DND-41 (cell line): ENCODE measurements at places on chromosomes 1 and 21.
A peak's percentile ranks its signal among the peaks of the same experiment; 100 is the strongest.

DNA sequence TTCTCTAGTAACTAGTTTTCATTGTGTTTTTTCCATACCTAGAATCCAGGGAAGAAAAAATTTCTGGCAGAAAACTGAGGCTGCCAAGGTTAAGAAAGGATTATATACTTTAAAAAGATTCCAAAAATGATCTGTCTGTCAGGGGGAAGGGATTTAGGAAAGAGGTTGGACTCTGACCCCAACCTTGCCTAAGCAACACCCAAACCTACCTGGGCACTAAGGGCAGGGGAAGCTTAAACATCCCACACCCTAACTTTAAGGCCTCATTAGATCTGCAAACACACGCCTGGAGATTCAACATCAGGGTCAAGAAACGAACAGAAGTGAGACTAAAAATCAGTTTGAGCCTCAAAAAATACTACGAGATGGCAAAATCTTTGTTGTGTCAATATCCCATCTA, 19.4 kb downstream of the KDM5B start:
- DNase-seq: no peak

GRCh38 chr21:34042735-34043134, 30.6 kb upstream of the MRPS6 start:
- no peak for DNase-seq

- DNase-seq: peak; percentile 61
Observed at GRCh38 chr1:7646981-7647901, 123.9 kb upstream of the VAMP3 start.

DNA sequence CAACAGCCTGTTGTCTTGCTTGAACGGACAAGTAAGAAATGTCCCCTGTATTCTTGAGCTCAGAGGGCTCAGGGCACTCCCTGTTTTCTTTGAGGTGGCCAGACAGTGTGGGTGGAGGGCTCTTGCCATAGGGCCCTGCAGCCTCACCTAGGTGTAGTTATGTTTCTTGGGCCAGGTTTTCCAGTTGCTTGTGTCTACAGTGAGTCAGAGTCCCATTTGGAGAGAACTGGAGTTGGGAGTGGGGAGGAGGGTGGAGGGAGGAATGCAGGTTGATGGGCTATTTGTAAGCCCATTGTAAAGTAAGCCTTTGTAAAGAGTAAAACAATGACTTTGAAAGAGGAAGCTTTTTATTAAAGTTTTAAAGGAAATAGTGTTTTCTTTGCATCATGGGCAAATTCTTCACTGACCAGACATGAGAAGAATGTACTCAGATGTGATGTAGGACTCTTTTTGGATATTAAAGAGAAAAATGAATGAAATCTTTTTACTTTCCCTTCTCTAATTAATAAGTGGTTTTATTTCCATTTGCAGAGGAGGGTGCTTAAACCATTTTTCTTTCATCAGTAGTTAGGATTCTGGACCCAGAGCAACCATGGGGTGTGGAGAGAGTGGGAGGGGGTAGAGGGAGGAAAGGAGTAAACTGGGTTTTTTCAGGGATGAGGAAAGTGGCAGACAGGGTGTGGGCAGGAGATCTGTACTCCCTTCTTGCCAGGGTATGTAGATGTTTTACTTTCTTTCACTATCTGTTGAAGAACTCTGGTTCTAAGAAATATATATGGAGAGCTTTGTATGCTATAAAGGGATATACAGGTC, 45.1 kb upstream of the MACF1 start:
- no peak for DNase-seq

- DNase-seq: no peak
Observed at GRCh38 chr1:6095511-6096242, 50.0 kb downstream of the KCNAB2 start.

DNA sequence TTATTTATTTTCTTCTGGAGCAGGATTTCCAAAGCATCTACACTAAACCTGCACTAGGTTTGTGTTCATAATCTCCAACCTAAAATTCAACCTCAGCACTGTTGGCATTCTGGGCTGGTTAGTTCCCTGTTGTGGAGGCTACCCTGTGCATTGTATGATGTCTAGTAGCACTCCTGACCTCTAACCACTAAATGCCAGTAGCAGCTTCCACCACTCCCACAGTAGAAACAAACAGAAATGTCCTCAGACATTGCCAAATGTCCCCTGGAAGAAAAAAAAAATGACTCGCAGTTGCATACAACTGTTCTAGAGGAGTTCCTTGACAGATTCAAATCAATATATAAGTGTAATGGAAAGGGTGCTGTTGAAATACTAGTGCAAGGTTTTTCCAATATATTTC, 18.9 kb downstream of the GRIK1 start:
- no peak for DNase-seq

DNA sequence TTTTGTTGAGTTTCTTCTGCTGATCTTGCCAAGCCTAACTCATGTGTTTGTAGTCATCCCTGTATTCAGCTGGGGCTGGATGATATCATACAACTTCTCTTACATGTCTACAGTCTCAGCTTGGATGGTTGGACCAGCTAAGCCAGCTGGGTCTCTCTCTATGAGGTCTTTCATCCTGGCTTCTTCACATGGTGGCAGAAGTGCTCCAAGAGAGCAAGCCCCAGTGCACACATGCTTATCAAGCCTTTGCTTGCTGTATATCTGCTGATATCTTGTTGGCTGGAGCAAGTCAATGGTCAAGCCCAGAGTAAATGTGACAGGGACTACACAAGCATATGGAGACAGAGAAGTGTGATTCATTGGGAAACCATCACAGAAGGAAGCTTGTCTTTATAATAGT, 29.2 kb upstream of the SLC44A5 start:
- DNase-seq: no peak

- peak; percentile 64 for DNase-seq
Observed at GRCh38 chr1:37449936-37450335, 24.4 kb upstream of the ZC3H12A start.

DNA sequence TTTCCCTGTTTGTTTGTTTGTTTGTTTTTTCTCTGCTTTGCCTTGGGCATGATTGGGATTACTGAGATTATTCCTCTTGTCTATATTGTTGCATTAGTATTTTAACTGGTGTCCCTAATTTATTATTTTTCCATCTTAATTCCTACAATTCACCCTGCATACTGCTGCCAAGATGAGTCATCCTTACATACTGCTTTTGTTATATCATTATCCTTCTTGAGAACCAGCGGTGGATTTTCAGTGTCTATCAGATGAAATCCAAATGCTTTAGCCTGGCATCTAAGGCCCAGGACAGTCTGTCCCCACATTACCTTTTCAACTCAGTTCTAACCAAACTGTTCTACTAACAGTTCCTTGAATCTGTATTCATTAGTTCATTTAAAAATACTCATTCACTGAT, 101.7 kb downstream of the OLFML2B start:
- no peak for DNase-seq

- no peak for DNase-seq
Observed at GRCh38 chr1:5907386-5907785, 84.8 kb downstream of the NPHP4 start.

- no peak for DNase-seq
Observed at GRCh38 chr1:155079487-155080311, 1.1 kb downstream of the EFNA3 start.

GRCh38 chr1:90964444-90965035, 57.3 kb downstream of the ZNF644 start:
- no peak for DNase-seq

DNA sequence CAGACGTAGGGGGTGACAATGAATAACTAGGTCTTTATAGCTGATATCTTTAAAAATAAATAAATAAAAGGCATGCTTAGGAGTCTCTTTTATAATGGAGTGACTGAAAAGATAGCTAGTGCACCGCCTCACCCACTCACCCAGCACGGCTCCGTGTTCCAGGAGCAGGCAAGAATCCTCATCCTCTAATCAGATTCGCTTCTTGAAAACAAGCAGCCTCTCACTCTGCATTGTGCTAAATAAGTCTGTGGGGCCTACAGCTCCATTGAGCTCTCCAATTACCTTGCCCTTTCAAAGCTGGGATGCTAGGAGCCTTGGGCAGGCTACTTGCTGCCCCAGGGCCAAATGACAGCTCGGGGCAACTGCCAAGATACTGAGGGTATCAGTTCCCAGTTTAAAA, 91.5 kb downstream of the TIAM1 start:
- DNase-seq: no peak

- no peak for DNase-seq
Observed at GRCh38 chr1:172821609-172822274, 162.8 kb downstream of the FASLG start.

DNA sequence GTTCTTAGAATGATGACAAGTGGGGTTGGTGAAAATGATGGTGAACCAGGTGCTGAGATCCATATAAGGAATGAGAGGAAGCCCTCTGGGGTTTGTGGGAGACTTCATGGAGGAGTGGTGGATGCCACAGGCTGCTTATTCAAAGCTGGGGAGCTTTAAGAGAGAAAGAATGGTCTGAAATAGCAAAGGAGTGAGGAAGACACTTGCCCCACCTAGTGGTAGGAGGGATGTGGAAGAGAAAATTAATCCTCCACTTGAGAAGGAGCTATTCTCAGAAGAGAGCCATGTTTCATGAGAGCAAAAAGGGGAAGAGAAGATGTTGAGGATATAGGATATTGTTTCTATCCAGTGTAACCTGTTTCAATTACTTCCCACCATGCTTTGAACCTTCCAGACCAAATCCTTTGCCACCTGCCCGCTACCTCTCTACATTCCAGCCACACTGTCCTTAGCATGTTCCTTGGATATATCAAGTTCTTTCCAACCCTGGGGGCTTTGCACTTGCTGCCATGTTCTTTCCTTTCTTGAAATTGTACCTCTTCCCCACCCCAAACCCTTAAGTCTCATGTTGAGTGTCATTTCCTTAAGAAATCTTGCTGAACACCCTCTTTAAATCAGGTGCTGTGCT, 19.6 kb upstream of the ZNF648 start:
- peak; percentile 37 for DNase-seq

DNA sequence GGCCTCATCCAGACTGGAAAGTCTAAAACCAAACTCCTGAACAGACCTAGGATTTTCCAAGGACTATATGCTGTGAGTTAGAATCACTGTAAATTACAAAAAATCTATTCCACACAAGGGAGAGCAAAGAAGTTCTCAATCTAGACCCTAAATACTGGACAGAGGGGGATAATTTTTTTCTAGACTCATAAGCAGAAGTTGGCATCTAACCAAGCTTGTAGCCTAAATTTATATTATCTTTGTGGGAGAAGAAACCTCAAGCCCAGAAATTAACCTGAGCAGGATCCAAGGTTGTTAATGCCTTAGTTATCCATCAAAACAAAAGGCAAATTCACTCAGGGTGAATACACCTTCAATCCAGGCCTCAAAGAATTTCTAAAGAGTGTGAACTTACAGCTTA, 290.2 kb downstream of the SMYD3 start:
- DNase-seq: no peak

DNA sequence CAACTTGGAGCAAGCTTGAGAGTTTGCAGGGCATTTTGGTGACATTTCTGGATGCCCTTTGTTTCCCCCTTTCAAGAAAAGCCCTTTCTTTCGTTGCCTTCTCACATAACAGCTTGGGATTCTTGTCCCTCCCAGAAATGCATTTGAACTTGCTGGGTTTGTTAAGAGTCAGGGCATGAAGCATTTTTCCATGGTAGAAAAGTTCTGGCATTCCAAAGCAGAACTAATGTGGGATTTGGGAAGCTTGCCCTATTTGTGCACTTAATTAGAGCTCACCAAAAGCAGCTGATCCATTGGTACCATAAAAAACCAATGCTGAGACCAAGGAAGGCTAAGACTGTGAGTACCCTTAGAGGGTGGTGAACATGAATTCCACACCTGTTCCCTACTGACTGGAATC, 99.8 kb upstream of the HOOK1 start:
- no peak for DNase-seq

- DNase-seq: no peak
Observed at GRCh38 chr1:237760951-237761350, 129.8 kb downstream of the ZP4 start.

GRCh38 chr1:38371505-38371844, 324.9 kb upstream of the POU3F1 start:
- no peak for DNase-seq

GRCh38 chr1:168621356-168621755, 45.0 kb downstream of the XCL1 start:
- DNase-seq: no peak

GRCh38 chr1:7581754-7582459, 189.2 kb upstream of the VAMP3 start:
- no peak for DNase-seq

GRCh38 chr1:38558500-38559445, 300.8 kb downstream of the RRAGC start:
- no peak for DNase-seq

DNA sequence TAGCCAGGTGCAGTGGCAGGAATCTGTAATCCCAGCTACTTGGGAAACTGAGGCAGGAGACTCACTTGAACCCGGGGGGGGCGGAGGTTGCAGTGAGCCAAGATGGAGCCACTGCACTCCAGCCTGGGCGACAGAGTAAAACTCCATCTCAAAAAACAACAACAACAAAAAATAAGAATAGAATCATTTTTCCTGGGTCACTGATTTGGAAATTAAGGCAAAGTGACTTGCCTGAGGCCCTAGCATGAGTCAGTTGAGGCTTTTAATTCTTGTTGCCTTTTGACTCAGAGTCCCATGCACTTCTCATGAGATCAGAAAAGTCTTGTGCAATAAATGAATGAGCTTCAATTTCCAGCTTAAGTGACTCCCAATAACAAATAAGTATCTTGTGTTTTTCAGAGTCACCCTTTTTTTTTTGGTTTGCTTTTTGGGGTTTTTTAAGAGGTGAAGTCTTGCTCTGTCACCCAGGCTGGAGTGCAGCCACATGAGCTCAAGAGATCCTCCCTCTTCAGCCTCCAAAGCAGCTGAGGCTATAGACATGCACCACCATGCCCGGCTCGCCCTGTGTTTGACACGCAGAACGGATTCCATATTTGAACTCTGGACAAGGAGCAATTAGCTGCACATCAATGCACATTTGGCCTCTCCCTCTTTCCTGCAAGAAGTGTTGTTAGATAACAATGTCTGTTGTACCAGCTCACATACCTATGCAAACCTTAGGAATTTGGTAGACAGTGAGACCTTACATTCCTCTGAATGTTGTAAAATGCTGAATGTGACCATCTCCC, 3.4 kb upstream of the PLEKHM2 start:
- DNase-seq: no peak

- no peak for DNase-seq
Observed at GRCh38 chr1:45065083-45065482, 53.0 kb downstream of the UROD start.

GRCh38 chr1:42181687-42182086, 17.1 kb upstream of the GUCA2A start:
- no peak for DNase-seq

DNA sequence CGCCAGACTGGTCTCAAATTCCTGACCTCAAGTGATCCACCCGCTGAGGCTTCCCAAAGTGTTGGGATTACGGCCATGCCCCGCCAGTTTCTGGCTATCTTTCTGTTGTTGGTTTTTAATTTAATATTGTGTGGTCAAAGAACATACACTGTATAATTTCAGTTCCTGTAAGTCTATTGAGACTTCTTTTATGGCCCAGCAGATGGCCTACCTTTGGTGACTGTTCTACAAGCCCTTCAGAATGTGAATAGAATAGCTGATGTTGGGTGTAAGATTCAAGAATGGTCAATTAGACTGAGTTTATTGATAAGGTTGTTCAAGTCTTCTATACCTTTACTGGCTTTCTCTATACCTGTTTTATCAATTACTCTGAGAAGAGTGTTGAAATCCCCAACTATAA, 10.7 kb downstream of the HES2 start:
- DNase-seq: no peak
